DMS79 treated with DMSO at 0.1 percent for 48 hours (cell line): ENCODE measurements at places on chromosomes 6 and 20.

DNA sequence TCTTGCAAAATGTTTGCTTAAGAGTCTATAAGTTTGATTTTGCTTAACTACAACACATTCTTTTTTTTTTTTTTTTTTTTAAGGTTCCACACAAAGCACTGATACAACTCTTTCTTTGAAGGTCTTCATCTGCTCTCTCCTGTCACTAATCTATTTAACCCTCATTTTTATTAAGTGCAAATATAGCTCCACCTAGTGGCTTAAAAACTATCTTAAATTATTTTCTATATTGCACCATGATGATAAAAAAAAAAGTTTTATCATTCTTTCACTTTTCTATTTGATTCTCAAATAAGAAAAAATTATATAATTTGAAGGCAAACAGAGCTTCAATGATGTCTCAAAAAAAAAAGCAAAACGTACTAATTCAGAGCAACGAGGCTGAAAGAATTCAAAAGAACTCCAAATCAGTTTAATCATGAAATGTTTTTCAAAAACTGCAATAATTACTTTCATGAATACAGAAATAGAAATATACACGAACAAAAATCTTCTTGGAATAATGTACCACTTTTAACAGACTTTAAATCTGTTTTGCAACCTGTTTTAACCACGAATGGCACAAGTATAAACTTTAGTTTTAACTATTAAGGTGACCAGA lies 12.8 kb downstream of the ESF1 start:
- DNase-seq = peak; percentile 23

DNA sequence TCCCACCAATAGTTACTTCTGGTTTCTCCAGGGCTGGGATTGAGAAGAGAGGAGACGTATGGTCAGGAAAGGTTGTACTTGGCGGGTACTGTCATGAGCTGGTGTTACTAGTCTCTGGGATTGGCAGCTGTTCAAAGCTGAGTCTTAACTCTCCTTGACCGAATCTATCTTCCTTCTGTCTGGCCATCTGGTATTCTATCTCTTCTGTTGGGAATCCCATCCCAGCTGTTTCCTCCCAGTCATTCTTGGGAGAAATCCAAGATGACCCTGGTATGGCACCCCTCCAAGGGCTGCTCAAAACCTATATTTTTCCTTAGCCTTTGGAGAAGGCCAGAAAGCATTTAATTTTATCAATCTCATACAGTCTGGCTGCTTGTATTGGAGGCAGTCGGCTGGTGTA lies 287.0 kb upstream of the CHD6 start:
- DNase-seq = no peak

- DNase-seq = peak; percentile 52
These were observed 171.1 kb upstream of the SNX9 start for GRCh38 chr6:157651731-157652490.

DNA sequence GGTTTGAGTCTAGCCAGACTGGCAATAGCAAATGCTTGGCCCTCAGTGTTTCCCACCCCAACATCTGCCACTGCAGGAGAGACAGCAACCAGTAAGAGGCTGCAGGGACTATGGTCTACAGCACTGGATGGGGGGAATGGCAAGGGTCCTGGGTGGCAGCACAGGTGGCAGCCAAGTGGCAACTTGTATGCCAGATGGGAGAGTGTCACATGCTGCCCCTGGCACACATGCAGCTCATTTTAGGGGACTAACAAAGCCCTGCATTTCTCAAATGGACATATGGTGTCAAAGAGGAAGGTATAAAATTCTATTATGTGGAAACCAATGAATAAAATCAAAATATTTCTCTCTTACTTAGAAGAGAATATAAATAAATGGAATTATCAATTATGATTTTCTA lies 298.7 kb upstream of the MARCKS start:
- DNase-seq = no peak

GRCh38 chr6:80605165-80605989 lies 498.9 kb downstream of the BCKDHB start:
- no peak for DNase-seq

DNA sequence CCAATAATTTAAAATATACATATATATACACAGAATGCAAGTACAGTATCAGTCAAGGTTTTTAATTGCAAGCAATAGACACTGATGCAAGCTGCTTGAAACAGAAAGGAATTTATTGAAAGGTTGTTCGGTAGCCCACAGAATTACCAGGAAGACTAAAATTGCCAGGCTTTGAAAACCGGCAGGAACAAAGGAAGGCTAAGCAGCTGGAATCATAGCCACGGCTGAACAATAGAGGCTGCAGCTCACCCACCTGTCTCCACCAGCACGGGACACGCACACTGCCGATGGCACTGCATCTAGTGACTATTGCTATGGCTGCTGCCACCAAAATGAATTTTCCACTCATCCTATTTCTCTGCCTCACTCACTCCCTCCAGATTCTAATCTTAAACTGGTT lies 22.0 kb upstream of the L3MBTL3 start:
- no peak for DNase-seq

- DNase-seq = no peak
These were observed 47.1 kb downstream of the AKIRIN2 start for GRCh38 chr6:87654875-87655454.

- DNase-seq = no peak
These were observed 386.6 kb upstream of the FLRT3 start for GRCh38 chr20:14724036-14724435.

DNA sequence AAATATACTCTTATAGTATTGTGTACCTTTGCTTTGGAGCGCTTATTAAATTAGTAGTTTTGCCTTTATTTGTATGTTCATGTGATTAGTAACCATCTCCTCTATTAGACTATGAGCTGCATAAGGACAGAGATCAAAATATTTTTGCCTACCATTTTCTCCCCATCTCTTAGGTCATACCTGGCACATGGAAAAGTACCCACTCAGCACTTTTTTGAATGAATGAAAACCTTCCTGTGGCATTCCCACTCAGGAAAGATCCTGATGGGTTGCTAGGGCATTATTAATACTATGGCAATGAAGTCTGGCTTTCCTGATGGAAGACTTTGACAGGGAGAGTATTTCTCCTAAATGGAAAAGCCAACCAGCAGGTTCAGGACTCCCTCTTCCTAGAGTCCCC lies 20.3 kb upstream of the CHD6 start:
- DNase-seq = no peak

DNA sequence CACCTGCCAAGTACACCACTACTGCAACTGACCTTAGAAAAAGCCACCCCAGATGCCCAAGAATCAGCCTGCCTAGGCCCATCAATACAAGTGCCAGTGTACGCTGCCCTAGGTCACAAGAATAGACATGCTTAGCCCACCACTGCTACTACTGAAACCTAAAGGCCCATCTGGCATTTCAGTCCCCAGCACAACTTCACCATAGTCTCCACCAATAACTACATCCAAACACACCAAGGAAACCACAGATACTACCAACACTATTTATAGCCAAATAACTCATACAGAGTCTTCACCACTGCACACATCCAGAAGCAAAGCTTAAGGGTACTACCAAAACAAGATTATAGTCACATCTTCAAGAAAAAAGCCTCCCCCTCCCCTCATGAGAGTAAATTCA lies 28.2 kb downstream of the TREML4 start:
- DNase-seq = no peak

DNA sequence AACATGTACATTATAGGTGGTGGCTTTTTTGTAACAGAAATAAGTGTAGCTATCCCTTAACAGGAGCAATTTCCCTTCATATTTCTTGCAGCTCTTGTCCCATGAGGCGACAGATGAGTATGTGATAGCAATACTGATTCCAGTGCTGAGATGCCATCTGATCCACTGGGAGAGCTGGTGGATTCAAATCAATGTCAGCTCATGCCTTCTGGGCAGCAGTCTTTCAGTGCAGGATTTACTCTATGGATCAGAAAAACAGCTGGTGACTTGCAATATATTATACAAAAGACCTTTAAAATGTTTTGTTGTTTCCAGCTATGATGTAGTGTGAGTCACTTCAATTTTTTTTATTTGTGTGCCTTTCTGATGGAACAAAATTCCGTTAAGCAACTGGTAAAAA lies 259.9 kb upstream of the SASH1 start:
- DNase-seq = no peak

GRCh38 chr20:942611-943010 lies 26.5 kb upstream of the ANGPT4 start:
- no peak for DNase-seq

- DNase-seq = no peak
These were observed 748.4 kb downstream of the PTPRT start for GRCh38 chr20:42441196-42441863.

DNA sequence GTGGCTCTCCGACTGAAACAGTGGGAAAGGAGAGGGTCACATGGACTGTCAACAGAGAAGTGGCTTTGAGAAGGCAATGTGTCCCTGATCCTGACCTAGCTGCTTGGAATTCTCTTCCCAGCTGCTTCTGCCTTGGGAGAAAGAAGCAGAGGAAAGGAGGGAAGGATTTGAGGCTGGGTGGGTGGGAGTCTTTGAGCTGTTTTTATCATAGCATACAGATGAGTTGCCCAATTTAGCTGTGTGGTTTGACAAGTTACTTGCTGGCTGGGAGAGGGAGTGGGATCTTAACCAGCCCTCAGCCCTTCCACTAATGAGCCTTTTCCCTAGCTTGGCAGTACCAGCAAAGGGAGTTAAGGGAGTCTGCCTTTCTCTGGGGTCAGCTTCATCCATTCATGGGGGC lies 51.1 kb upstream of the MYL9 start:
- DNase-seq = no peak

DNA sequence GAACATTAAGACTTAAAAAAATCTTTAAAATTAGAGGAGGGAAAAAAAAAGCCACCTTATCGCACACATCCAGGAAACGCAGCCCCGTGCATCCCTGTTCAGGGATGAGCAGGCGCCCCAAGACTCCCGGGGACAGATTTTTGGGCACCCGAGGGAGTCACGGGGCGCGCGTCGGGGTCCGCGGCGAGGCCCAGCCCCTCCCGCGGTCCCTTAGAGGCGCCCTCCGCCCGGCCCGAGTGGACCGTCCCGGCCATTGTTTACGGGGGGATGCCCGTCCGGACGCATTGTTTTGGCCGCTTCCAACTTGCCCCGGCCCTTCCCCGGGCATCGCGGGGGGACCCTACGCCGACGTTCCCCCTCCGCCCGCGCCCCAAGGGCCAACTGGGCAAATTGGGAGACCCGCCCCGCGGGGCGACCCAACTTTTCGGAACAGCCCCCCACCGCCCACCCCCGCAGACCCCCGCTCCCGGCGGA lies 610 bp downstream of the ZNF217 start:
- DNase-seq = no peak

DNA sequence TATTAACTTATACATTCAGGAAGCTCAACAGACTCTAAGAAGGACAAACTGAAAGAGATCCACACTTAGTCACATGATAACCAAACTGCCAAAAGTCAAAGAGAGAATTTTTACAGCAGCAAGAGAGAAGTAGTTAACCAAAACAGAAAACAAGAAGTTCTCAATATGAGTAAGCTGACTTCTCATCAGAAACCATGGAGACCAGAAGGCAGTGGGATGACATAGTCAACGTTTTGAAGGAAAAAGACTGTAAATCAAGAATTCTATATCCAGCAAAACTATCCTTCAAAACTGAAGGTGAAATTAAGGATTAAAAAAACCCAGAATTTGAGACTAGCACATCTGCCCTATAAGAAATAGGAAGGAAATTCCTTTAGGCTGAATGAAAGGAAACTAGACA lies 60.4 kb downstream of the COL19A1 start:
- DNase-seq = no peak
